ENCODE measurements at places on chromosomes 1 and 21.

GRCh38 chr21:24014381-24014780, 1592.9 kb downstream of the MRPL39 start:
- no peak for DNase-seq

GRCh38 chr1:183841950-183842794, 37.3 kb downstream of the RGL1 start:
- peak; percentile 33 for DNase-seq

DNA sequence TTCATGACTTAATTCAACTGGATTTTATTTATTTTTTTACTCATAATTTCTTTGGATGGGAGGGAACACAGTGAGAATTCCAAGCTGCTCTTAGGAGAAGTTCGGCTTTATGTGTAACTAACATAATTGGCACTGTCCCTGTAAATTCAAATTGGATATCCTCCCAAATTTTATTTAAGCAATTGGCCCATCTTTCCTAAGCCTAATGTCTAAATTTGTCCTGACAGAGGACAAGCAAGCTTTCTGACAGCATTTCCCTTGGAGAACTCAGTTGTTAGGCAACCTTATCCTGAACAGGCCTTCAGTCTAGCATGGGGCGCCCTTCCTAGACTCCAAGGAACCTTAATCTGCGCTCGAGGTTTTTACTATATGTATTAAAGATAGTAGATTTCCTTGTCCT, 550.3 kb downstream of the NUF2 start:
- no peak for DNase-seq

GRCh38 chr1:100065183-100065968, 67.4 kb downstream of the SASS6 start:
- no peak for DNase-seq

- DNase-seq: no peak
Measured at GRCh38 chr1:205258719-205259118, 31.0 kb downstream of the TMCC2 start.

DNA sequence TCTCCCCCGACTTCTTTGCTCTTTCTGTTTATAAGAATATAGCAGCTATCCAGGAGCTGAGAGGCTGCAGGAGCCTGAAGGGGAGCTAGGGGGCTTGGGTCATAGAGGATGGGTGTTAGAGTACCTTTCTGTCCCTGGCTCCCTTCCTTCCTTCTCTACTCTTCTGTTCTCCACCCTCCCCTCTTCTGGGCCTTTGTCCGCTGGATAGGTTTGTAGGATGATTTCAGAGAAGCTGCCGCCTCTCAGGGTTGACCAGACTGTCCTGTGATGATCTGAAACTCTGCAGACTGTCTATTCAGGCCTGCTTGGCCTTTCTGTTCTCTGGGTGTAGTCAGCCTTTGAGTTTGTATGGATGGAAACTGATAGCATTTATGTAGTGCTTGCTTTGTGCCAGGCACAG, 26.3 kb downstream of the PPFIA4 start:
- DNase-seq: no peak

- no peak for DNase-seq
Measured at GRCh38 chr1:19310720-19311502, 1.0 kb downstream of the AKR7A2 start.

DNA sequence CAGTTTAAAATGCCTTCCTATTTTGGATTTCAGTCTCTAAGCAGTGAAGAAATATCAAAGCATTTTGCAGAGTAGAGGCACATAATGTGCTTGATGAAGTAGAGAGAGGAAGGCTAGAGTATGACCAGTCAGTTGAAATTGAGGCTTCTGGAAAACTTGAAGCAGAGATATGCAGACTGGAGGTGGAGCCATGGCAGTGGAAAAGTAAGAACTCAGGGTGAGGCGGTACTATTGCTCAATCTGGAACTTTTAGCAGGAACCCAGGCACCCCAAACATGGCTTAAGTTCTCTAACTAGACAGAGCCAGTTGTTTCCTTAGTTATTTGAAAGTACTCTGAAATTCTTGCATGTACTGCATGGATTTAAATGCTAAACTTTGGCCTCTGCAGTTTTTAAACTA, 288.6 kb downstream of the HHAT start:
- no peak for DNase-seq

Measured in CD4-positive, alpha-beta T cell treated with Interleukin-17A for 4 hours (primary cell).